ENCODE measurements at places on chromosomes 1 and 21.

DNA sequence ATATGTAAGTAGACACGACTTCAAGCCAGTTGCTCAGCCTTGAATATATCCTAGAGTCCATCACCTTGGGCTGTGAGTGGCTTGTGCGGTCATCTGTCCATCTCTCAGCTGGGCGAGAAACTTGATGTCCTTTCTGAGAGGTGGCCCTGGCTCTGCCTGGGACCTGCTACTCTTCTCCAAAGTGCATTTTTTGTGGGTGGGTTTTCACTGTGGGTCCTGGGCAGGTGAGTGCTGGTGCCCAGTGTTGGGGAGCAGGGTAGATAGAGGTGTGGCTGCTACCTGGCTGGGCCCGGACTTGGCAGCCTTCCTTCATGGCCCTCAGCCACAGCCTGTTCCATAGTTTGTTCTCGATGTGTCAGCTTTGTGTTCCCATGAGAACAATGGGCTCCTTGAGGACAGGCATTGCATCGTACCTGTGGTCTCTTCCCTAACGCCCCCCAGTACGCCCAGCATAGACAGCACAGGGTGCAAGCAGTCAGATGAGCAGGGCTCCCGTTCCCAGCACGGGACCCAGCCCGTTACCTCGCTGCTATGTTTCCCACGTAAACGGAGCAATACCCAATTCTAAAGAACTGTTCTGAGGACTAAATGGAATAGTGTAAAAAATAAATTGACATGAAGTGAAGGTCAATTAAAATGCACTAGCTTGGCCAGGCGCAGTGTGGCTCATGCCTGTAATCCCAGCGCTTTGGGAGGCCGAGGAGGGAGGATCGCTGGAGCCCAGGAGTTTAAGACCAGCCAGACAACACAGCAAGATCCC, 877 bp upstream of the SLX9 start:
- no peak for DNase-seq

- no peak for DNase-seq
Observed at GRCh38 chr1:40838045-40838979, 23.9 kb downstream of the CITED4 start.

DNA sequence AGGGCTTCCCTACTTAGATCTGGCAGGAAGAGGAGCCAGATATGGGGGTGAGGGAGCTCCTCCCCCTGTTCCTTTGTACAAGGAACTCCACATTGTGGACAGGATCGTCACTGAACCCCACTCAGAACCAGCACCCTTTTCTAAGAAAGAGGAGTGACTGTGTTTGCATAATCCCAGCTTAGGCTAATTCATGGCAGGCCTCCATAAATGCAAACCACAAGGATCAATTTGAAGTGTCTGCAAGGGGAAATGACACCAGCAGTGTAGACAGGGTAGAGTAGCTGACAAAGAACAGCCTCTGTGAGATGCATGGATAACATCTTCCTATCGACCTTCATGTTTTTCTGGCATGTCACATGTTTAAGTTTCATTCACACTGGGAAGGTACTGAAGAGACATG, 11.7 kb downstream of the MX1 start:
- DNase-seq: no peak

- peak; percentile 54 for DNase-seq
Observed at GRCh38 chr1:22969304-22969709, 3.4 kb downstream of the LACTBL1 start.

DNA sequence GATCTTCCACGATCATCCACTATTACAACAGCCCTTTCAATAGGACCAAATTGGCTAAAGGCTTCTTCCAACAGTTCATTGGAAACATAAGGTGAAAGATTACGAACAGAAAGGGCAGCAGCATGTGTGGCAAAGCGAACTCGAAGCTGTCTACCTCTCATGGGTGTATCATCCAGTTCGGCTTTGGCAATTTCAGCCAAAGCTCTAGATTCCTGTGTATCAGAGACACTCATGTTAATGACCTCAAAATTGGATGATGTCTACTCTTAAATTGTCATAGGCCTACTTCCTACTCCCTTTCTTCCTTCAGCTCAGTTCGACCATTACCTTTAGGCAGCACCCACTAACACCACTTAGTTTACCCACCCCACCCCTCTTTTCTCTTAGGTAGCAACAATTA, 2.2 kb downstream of the SFPQ start:
- DNase-seq: no peak

DNA sequence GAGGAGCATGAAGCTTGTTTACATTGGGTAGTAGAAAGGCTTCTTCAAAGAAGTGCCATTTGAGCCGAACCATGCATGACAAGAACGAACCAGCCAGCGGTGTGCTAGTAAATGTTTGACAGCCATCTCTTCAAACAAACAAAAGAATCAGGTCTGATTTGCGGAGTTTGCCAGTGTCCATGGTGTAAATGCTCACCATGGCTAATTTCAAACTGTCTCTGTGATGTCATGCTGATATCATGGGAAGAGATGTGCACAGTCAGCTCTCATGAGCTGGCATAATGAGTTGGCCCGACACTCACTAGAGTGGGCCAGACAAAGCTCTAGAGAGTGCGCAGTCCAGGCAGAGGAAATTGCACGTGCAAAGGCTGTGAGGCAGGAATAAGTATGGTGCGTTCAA, 101.1 kb downstream of the KAZN start:
- DNase-seq: no peak

DNA sequence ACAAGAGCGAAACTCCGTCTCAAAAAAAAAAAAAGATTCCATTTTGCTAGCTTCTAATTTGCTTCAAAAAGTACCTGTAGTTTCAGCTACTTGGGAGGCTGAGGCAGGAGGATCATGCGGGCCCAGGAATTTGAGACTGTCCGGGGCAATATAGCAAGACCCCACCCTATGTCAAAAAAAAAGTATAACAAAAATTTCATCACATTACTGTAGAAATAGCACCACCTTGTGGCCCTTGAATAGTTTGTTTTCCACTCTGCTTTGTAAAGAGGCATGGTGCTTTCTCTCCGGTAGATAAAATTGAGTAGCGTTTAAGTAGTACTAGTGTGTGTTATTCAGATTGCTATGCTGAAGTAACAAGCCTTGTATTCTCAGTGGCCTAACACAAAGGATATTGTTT, 18.2 kb upstream of the MSTO1 start:
- peak; percentile 66 for DNase-seq

DNA sequence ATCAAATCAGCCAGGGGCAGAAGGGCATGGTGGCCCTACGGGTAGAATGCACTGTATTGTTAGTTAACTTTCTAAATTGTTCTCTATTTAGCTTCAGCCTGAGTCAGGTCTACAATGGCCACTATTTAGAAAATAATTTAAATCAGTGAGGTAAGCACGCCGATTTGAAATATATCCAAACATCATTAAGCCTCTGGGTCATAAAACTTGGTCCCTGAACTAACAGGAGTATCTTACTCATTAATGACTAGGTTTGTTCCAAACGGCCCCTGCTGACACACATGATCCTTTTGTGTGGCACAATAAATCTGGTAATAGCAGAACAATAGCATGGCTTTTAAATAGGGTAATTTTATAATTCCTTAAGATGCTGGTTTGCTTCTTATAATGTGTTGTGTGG, 48.4 kb downstream of the STX6 start:
- DNase-seq: no peak

DNA sequence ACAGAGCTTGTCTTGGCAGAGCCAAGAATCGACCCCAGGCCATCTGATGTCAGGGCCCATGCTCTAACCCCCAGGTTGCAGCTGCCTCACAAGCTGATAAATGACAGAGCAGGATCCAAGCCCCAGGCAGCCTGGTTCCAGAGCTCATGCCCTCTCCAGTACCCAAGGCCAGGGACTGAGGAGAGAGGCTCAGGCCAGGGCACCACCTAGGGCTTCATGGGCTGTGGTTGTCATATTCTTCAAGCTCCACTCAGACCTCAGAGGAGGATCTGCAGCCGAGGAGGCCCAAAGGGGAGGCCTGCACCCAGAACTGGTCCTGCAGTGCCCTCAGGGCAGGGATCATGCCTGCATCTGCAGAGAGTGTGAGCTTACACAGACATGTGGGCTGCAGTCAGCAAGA, 301.1 kb downstream of the MATN1 start:
- DNase-seq: no peak

DNA sequence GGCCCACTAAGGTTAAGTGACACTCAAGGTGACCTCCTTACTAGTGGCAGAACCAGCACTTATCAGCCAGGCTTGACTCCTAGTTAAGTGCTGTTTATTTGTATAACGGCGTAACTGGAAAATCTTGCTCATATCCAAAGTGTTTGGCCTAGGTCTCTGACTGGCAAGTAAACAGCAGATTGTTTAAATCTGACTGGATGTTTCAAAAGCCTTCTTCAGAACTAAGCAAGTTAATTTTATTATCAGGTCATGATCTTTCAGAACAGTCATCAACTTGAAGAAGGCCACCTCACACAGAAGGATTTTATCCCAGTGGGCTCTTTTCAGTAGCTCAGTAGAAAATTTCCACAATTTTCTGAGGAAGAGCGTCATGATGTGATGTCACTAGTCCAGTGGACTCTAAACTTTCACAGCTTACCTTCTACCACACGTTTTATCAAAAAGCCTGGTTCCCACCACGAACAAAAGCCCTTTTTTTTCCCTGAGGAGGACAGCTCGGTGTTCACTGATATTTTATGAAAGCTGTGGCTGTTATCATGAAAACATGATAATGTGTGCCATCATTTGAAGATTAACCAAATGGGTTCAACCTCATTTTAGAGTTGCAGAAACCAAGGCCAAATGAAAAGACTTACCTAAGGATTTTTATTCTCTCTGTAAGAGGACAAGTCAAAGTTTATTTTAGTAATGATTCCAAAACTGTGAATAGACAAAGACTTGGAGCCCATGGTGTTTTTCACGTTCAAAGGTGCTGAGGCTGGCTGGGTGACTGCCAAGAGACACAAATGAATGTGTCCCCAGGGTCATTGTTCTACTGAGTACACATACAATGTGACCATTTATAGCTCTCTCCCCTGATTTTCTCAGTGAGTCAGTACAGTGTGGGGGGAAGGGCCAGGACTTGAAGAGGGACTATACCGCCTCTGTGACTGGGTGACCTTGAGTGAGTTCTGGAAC, 9.1 kb downstream of the SGIP1 start:
- peak; percentile 78 for DNase-seq

DNA sequence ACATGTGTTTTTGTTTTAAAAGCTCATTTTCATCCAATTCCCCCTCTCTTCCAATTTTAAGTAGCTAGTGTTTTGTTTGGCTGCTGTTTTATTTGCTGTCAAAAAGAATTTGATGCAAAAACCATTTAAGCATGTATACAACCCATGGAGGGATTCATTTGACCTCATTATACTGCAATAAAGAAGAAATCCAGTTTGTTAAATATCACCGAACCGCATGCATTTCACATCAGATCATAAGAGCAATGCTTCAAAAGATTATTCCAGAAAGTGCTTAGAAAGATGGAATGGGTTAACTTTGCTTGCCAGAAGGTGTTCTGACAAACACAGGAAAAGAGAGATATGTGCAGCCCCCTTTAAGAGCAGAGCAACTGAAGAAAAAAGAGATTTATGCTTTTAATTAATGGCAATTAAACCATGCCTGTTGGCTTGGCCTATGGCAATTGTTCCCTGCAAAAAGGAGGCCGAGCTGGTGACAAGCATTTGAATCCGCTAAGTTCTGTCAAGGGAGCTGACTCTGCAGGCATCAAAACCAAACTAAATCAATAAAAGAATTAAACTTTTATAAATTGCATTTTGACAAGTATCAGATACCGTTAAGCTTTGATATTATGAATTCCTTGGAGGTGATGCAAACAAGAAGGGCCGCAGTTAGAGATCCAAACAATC, 14.4 kb upstream of the BARHL2 start:
- no peak for DNase-seq

- DNase-seq: no peak
Observed at GRCh38 chr1:69195136-69195535, 372.6 kb upstream of the LRRC7 start.

DNA sequence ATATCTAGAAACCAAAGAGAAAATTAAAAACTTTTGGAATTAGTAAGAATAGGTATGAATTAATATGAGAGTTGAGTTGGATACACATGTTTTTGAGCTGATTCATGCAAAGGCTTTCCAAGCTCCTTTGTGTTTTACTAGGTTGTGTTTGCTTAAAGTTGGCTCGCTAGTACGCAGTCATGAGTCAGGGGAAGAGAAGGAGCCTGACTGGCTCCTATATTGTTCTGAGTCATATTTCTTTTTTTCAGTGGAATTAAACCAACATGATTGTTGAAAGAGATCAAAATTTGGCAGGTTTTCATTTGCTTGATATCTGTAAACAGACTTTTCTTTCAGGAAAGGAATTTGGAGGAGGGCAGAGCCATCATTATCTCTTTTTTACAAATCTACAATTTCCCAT, 66.7 kb downstream of the MAGI3 start:
- DNase-seq: peak; percentile 97

DNA sequence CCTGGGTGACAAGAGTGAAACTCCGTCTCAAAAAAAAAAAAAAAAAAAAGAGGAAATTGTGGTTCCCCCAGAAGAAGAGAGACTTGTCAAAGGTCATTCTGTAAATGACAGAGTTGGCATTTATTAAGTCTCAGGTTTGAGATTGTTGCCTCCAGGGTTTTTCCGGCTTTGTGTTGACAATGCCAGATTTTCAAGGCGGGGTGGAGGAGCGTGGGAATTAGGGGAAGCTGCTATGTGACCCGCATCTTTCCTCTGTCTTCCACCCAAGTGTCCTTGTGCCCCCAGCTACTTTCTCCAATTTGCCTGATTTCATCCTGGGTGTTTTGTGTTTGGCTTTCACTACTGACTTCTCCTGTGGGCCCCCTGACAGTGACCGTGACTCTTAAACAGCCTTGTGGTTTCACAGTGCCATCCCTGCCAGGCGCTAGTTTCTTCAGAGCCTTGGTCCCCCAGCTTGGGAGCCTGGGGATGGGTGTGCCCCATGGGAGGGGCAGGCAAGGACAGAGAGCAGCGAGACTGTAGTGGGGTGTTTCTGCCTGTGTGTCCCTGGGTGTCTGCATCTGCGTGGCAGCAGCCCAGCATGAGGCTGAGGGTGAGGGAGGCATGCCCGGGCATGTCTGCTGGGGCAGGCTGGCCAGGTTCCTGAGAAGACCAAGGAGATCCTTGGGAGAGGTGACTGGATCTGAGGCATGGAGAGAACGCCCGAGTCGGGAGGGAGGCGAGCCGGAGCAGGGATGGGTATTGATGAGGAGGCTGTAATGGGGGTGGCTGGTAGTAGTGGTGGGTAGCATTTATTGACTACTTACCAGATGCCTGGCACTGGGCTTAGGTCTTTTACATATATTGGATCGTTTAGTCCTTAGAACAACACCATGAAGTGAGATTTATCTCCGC, 46.3 kb downstream of the IER5 start:
- peak; percentile 64 for DNase-seq

GRCh38 chr21:16865632-16866031, 647.2 kb upstream of the CXADR start:
- no peak for DNase-seq

DNA sequence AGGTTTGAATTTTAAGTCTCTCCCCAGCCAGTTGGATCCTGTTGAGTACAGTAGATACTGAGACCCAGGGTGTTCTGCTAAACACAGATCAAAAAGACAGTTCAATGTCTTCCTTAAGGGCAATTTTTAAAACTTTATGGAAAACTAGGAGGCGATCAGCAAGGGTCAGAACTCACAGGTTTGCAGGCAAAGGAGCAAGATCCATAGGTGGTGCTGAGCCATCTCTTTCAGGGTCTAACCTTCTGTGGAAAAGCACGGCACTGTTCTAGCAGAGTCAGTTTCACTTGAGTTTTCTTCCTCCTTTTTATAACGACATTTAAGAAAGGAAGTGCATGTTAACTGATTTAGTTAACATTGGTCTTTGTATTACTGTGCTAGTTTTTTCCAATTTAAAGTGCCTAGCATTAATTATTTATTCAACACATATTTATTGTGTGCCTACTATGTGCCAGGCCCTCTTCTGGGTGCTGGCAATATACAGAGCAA, at the start of gene CD84:
CD84 (minus strand) TSS at position 281 of the 486 bp plus-strand sequence; CDS start at position 222, 59 bp downstream.
- DNase-seq: no peak

Data from fibroblast of skin of right biceps (primary cell).